ENCODE measurements at places on chromosomes 7 and 10.

DNA sequence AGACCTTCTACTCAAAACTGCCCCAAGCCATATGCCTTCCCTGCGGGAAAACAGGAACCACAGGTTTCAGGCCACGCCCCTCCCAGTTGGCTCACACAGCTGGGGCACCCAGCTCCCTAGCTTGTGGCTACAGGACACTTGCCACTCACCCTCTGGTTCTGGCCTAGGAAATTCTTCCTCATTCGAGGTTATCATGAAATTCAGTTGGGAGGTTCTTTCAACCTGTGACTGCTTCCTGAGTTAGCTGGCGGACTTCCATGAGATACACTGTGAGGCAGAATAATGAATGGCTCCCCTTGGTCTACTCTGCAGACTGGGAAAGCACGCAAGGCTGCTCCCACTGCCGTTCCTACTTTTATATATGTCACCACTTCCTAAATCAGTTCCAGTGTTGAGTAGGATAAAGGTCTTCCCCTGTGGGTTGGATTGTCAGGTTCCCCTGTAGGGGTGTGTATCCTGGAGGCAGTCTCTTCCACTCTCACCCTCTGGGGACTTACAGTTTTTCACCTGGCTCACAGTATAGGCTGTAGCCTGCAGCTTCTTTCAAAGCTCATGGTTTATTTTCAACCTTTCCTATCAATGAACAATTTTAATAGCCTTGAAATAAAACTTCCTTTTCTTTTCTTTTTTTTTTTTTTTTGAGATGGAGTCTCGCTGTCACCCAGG is 37.0 kb downstream of the GPR22 start:
- no peak for DNase-seq

DNA sequence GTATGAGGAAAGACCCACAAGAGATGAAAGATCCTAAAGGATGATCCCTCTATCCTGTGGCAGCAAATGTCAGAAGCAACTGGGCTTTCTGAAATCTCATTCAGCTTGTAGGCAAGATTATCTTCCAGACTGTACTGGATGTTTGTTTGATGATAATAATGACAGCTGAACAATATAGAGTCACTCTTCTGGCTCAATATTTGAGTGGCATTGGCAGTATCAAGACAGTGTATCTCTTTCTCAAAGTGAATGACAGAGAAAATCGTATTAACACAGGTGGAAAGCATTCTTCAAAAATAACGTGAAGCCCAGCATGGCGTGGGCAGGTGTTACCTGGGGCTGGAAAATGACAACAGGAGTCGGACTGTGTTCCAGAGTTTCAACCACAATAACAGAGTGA is 114.5 kb downstream of the GPR37 start:
- no peak for DNase-seq

- DNase-seq: no peak
Measured at GRCh38 chr7:132355048-132355447, 221.2 kb downstream of the PLXNA4 start.

GRCh38 chr10:21989453-21990154 is 13.9 kb downstream of the DNAJC1 start:
- no peak for DNase-seq

DNA sequence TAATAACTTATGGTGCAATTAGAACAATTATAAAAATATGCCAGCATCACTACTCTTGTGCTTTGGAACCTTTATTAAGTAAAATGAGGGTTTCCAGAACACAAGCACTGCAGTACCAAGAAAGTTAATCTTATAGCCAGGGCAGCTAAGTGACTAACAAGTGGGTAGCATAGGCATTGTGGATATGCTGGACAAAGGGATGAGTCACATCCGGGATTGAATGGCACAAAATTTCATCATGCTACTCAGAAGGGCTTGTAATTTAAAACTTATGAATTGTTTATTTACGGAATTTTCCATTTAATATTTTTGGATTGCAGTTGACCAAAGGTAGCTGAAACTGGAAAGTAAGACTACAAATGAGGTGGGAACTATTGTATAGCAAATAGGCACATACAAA is 250.6 kb downstream of the C7orf25 start:
- no peak for DNase-seq

DNA sequence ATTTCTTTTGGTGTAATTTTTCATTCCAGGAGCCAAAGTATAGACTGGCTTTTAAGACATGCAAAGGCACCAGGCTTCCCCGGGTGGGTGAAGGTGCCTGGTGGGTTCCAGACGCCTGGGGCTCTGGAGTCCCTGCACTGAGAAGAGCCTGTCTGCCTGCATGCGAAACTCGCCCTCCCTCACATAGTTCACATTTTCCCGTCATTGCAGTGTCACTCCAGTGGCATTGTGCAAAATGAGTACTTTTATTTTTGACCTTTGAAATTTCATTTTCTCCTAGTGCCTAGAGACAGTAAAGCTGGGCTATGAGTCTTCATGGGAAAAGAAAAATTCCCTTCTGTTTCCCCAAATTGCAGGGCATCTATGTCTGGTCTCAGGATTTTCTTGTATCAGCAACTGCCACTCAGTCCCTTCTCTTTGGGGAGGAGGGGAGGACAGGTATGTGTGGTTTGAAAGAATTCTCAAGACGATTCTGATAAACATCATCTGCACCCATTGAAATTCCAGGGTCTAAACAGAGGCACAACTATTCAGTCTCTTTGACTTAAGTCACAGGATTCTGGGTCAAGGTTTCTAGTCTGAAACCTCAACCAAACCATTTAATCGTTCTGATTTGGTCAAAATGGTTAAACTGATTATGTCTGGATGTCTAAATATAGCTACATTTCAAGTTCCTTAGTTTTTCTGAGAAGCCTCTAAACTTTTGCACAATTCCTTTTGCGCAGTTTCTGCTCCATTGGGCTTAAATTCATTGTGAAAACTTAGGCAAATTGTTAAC is 107.8 kb downstream of the CYP26A1 start:
- DNase-seq: no peak

- no peak for DNase-seq
Measured at GRCh38 chr7:26497801-26498596, 206.3 kb downstream of the SNX10 start.

DNA sequence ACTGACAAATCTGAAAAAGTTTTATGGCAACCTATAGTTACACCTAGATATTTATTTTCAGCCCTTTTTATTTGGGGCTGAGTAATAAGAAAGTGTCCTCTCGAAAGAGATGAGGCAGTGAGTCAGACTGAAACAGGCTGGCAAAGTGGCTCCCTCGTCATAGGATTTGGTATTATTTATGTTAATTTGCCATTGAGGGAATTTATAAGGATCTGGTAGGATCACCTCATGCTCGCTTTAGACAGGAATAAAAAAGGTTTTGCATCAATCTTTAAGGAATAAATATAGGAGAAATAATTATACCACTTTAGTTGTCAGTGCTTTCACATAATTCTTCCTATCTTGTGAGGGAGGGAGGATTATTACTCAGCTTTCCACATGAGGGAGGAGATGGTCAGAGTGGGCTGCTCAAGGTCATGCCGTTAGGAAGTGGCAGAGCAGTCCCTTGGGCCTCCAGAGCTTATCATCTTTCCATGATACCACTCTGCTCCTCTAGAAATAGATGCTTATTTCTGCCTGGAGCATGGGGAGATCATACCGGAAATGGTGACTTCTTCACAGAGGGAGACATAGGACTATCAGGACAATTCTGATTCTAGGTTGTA is 356.8 kb downstream of the GPR158 start:
- no peak for DNase-seq

DNA sequence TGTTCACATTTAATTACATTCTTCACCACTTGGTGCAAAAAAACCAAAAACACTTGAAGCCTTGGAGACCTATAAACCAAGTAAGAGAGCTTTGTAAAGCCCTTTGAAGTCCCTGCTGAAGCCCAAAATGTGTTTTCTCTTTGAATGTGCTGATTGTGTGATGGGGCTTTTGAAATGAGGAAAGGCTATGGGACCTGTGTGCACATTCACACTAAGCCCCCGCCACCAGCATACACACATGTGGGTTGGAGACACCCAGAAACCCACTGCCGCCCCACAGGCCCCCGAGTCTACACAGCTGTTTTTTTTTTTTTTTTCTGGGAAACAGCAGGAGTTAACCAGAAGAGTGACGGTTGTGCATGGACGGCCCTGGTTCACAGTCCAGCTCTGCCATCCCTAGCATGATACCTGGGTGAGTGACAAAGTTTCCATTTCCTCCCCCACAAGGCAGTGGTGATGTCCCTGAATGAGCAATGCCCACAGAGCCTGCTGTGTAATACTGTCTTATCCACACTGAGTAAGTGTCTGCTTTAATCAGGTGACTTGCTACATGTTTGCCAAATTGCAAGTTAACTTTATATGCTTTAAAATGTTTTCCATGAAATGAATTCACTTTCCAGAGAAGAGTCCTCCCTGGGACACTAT is 154.6 kb upstream of the GDF10 start:
- DNase-seq: no peak

GRCh38 chr10:44355630-44356029 is 29.3 kb downstream of the CXCL12 start:
- no peak for DNase-seq

DNA sequence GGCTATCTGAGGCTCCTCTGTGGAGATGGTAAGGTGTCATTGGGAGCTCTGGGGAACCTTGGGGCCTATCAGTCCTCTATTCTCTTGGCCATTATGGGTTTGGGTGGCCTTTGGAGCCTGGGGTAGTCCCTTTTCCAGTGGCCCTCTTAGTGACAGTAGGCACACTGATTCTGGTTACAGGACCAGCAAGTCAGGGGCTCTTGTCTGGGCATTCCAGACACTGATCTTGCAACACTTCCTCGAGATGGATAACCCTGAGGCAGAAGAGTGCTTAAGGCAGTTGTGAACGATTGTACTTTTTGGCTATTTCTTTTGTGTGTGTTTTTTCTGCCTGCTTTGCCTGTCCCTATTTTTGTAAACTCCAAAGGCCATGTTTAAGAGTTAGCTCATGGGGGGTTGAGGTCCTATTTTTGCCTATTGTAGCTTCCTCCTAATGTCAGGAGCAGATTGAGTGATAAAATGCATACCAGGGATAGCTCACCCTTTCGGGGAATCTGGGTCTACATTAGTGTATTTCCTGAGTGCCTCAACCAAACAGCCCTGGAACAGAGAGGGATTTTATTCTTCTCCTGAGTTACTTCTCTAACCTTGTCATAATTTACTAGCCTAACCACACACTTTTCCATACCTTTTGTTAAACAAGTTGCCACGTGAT is 61.2 kb downstream of the PRKAR2B start:
- no peak for DNase-seq

- DNase-seq: no peak
Measured at GRCh38 chr7:43135129-43135528, 22.7 kb downstream of the HECW1 start.

DNA sequence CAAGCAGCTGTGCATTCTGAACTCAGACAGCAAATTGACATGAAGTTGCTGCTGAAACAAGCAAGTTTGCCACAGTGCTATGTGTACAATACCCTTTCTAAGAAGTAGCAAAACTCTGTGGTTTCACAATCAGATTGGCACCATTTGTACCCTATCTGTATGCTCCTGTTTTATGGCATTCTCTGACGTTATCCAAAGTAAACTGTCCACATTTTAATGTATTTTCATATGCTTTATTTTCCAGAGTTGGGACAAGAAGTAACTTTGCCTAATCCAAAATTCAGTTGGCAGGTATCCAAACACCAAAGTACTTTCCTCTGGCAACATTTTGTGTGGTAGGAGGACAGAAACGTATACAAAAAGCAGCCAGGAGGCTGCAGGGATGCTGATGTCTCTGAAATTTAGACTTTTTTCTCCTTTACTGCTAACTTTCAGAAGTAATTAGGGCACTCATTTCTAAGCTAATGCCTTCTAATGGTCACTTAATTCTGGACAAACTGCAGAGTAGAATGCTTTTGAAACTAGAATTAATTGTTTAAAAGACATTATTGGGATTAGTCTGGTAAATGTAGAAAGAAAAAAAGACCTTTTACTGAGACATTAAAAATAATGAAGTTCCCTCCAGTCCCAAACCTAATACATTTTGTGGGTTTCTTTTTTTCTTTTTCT is 414.7 kb upstream of the NRP1 start:
- no peak for DNase-seq

DNA sequence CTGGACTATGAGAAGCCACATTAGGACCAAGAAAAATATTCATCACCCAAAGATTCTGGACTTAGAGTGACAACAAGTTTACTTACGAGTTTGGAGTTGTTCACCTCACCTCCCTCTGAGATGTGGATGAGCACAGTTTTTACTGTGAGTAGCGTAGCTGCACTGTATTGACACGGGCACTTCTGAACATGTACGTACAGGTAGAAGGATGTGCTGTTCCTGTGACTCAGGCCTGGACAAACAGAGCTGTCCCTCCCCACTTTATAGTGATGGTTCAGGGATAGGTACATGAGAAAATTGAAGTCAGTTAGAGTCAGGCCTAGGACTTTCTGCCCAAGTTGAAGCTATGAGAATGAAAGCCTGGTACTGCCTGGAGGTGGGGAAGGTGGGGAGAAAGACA is 80.9 kb upstream of the DYNC1I1 start:
- DNase-seq: no peak

Measured in T-helper 2 cell (primary cell).